ENCODE measurements at places on chromosomes 5 and 9. TPM values are rescaled to one million over a fixed set of nuclear protein-coding genes. Genes with fewer than 3 reads are reported as not detected.

The TAF11L12 gene
- total RNA-seq: not detected

The GNA14 gene
- total RNA-seq: 4.3 TPM

The DBH gene
- 0.11 TPM for total RNA-seq

The SLC46A2 gene
- total RNA-seq: not detected

The FIBCD1 gene
- total RNA-seq: 10.2 TPM

The LCN9 gene
- total RNA-seq: not detected

The ASPN gene
- 81.0 TPM for total RNA-seq

The RBM22 gene
- 51.5 TPM for total RNA-seq

The HNRNPAB gene
- total RNA-seq: 63.4 TPM

The GRXCR2 gene
- total RNA-seq: not detected

The CEP72 gene
- 9.2 TPM for total RNA-seq

The TCF7 gene
- 5.4 TPM for total RNA-seq

The IFNB1 gene
- not detected for total RNA-seq

The CNTFR gene
- total RNA-seq: 23.9 TPM

The LRRC14B gene
- total RNA-seq: 4.1 TPM

The LMX1B gene
- 12.9 TPM for total RNA-seq

The NADK2 gene
- total RNA-seq: 58.9 TPM

The COL15A1 gene
- 92.2 TPM for total RNA-seq

The ZNF883 gene
- 18.9 TPM for total RNA-seq

The ACOT12 gene
- total RNA-seq: not detected

The MSANTD3 gene
- total RNA-seq: 41.9 TPM

The PCDHB10 gene
- 12.9 TPM for total RNA-seq

The OBP2B gene
- not detected for total RNA-seq

The PCDHGA4 gene
- total RNA-seq: 11.1 TPM

The THBS4 gene
- 217 TPM for total RNA-seq

The ATP6V0E1 gene
- 66.2 TPM for total RNA-seq

The GNAQ gene
- 53.3 TPM for total RNA-seq

The NIPBL gene
- total RNA-seq: 159 TPM

The SUSD3 gene
- total RNA-seq: 2.4 TPM

The NNT gene
- 112 TPM for total RNA-seq

The LCN10 gene
- total RNA-seq: 1.4 TPM

The ZDHHC21 gene
- 56.0 TPM for total RNA-seq

The GRAMD2B gene
- 44.5 TPM for total RNA-seq

The PCDHA9 gene
- 4.6 TPM for total RNA-seq

The GPR150 gene
- total RNA-seq: not detected

The SCGB3A1 gene
- total RNA-seq: 2.2 TPM
